Stimulated activated CD4-positive, alpha-beta T cell treated with anti-CD3 and anti-CD28 coated beads, Interleukin-12 subunit alpha, Interleukin-12 subunit beta, amount 100 ng/mL, for 48 hours (primary cell): ENCODE measurements at places on chromosomes 5 and 9.

DNA sequence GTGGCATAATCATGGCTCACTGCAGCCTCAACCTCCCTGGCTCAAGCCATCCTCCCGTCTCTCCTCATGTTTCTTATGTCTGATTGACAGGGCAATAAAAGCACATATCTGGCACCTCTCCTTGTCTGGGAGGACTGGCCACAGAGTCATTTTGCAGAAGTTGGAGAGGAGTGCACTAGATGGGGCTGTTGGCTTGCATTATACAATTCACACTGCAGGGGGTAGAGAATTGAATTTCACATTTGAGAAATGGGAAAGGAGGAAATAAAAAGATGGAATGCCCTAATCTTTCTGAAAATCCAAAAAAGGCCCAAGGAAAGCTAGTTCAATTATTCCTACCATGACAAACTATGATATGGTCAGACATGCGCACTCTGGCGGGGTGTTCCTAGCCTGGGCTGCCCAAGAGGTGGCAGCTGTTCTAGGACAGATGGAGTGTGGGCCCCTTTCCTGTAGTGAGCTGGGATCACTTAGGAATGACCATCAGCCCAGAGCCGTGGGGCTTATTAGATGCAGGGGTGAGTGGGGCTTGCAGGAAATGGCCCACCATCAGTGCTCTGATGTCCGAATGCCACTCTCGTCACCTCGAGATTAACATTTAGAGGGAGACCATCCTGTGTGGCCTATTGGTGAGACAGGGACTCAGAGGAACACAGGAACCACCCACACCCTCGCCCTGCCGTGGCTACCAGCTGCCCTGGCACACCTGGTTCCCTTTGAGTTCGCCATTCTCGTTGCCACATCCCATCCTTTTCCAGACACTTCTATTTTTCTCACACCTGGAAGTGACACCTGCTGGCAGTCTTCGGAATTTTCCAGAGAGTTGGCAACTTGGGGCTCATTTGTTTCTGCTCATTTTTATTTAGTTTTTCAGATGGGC lies 21.8 kb upstream of the ANKRD18A start:
- DNase-seq = no peak

DNA sequence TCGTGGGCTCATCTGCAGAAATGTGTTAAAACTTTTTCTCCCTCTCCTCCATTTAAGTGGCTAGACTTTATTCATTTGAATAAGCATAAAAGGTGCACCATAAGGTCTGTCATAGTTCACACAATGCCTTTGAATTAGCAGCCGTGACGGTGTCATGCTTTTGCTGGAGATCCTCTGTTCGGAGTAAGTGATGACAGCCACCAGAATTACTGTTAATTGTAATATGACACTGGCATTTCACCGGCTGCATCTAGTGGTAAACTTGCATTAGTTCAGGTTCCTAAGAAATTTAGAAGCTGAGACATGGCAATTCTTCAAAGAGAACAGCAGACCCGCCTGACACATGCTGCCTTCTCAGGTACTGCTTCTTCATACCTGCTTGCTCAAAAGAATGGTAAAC lies 241.7 kb downstream of the EBF1 start:
- no peak for DNase-seq

GRCh38 chr5:152549709-152550108 lies 144.6 kb upstream of the NMUR2 start:
- DNase-seq = no peak

DNA sequence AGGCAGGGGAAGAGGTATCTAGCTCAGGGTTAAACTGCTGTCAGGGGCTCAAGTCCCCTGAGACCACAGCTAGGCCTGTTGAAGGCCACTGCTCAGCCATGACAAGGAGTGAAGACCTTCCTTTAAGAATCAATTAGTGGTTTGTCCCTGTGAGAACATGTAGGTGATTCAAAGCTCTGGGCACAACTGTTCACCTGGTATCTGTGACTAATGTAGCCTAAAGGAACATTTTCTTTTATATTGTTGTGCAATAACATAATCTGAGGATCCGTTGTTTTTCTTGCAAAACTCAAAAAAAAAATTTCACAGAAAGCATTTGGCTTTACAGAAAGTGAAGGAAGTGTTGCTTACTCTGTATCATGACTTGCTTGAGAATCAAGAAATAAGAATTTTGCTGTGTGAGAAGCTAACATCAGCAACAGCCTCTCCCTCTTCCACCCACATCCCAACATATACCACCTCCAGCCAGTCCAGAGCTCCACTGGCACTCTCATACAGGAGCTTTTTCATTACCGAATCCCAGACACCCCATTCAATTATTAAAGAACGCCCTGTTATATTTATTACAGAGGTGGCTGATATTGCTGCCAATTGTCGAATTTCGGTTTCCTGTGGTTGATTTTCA lies 807.0 kb downstream of the TLE4 start:
- DNase-seq = no peak

DNA sequence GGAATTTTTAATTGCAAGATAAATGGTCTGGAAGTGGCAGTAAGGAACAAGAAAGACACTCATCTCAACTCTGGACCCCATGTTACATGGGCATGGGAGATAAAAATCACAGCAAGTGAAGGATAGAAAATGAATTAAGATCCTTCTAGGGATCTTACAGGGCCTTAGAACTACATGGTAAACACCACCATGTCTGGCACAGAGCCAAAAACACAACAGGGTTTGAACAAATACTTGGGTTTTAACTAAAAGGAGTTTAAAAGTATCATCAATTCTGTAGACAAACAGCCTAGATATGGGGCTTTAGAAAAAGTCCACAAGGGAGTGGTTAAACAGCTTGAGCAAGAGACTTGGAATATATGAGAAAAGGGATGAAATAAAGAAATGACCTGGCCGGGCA lies 366.4 kb downstream of the ARL15 start:
- DNase-seq = no peak

DNA sequence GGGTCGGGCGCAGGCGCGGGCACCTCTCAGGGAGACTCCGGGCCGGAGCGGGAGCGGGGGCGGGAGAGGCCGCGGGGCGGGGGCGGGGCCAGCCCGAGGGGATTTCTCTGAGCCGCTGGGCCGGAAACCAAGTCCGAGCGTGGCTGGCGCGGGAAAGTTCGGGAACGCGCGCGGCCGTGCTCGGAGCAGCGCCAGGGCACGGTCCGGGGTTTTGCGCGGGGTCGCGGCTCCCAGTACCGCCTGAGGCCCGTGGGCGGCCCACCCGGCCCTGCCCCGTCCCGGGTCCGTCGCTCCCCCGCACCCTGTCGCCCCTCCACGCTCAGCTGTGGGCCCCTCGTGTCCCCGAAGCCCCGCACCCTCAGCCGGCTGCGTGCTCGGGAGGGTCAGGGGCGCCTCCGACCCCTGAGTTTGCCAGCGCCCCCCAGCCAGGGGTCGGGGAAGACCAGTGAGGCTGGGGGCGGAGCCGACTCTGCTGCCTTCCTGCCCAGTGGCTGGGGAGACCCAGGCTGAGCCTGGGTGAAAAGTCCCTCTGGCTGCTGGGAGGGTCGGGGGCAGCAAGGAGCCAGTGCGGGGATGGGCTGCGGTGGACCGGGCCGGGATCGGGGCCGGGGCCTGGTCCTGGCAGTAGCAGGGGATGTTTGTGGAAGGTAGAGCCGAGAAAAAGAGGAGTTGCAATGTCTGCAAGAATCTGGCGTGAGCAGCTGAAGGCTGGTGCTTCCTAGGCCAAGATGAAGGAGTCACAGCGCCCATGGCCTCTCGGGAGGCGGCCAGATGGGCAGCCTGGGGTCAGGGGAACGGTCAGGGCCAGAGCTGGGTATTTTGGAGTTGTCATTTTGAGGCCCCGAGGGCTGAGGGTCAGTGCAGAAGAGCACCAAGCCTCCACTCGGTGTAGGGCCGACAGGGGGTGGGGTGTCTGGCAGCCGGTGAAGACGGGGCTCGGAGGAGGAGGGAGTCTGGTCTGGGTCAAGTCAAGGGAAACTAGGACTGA lies 588 bp downstream of the TRAF2 start:
- DNase-seq = no peak

DNA sequence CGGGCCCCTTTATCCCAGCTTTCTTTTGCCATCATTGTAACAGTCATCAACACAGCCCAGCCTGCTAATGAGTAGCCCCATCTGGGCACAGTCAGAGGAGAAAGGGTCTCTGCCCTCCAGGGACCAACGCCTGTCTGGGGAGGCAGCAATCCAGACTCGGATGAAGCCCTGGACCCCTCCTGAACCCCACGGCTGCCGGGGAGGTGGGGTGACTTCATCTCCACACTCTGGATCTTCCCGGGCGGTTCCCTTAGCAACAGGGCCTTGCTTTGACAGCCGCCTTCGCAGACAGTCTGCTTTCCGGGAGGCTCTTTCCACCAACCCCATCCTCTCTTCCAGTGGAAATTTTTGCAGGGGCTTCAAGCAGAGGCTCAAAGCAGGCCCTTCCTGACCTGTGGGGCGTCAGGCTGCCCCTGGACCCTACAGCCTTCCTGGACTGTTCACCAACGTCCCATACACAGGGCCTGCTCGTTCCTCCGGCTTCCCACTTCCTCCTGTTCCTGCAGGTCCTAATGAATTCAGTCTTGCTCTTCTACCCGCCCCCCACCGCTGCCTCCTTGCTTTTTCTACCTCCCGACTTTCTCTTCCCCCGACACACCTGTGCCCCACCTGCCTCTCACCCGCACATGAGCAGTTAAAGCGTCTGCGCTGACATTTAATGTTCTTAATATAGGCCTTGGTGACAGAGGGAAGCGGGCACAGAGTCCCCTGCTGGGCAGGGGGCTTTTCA lies 161.7 kb upstream of the MVB12B start:
- no peak for DNase-seq

GRCh38 chr5:98128271-98128670 lies 645.2 kb upstream of the RGMB start:
- no peak for DNase-seq

DNA sequence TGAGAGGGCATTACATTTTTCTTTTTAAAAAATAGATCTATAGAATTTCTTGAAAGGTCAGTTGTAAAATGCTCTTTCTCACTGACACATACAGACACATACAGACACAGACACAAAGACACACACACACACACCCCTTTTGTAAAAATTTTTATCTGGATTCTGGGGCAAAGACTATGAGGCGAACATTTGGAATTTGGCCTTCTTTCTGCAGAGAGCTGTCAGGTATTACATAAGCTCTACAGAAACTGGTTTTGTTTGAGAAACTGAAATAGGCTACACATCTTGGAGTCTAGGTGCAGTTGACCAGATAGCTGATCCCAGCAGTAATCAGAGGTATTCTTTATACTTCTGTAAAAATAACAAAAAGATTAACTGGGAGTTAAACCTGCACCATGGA lies 315.9 kb upstream of the RPS23 start:
- DNase-seq = no peak

- no peak for DNase-seq
Measured at GRCh38 chr5:42813533-42813932, 1.8 kb upstream of the SELENOP start.

DNA sequence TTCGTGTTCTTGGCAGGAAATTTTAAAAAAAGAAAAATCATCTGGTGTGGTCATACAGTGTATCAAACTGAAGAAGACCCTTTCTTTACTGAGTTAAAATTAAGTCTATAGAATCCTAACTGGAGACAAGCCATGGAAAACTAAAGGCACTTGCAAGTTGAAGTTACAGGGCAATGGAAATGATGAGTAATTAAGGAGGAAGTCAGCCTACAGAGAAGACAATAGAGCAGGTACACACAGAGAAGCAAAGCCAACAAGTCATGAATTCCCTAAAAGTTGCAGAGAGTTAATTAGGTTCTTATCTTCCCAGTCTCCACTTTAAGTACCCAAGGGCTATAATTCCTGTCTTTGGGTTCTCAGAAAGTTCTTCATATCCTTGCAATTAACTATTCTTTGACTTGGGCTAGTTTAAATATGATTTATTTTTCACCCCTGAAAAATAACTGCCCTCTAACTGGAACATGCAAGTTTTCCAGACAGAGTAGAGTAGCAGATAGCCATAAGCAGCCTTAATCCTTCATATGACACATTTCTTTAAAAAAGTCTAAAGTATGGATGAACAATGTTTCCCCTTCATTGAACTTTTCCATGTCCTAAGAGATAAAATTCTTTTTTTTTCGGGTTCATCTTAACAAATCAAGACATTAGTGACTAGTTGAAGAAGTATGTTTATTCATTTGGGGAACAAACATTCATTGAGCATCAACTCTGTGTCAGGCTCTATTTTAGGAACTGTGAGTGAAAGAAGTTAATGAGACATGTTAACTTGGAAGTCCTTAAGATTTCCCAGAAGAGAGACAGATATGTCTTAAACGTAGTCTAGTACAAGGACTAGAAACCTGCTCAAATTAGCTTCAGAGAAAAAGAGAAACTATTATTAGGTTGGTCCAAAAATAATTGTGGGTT lies 5.2 kb upstream of the ITGA2 start:
- DNase-seq = no peak

DNA sequence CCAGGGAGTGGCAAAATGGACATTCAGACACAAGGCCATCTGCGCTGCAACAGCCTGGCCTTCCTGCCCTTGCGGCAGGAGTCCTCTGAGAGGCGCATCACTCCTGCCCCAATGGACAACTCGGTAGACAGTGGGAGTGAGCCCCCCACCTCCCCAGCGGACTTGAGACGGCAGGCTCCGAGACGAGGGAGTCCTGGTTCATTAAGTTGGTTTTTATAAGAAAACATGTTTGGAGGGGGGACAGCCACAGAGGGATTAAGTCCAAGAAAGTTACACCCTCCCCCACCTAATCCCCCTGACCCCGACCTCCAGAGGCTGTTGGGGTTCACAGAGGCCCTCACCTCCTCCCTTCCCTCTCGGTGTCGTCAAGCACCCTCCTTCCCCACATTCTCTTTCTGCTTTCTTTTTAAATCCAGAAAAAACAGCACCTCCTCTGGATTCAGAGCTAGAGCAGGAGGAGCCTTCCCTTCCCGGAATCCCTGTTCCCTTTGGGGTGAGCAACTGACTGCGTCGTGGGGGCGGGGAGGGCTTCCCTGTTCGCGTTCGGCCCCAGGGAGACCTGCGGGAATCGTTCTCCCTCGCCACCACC lies 1.8 kb upstream of the EGR1 start:
- DNase-seq = no peak

- no peak for DNase-seq
Measured at GRCh38 chr5:5544094-5544663, 121.7 kb downstream of the ICE1 start.

GRCh38 chr9:130779153-130779855 lies 55.8 kb upstream of the ABL1 start:
- DNase-seq = no peak

DNA sequence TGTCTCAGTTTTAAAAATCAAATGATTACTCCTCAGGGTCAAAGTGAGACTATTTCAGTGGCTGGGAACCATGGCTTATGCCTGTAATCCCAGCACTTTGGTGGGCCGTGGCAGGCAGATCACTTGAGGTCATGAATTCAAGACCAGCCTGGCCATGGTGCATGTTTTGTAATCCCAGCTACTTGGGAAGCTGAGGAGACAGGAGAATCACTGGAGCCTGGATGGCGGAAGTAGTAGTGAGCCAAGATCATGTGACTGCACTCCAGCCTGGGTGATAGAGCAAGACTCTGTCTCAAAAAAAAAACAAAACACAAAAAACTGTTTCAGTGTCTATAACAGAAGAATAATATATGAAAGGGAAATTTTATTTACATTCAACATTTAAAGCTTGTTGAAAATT lies 182.9 kb downstream of the ARHGEF28 start:
- no peak for DNase-seq
